AG04450 (cell line): ENCODE measurements at places on chromosomes 1 and 21. TPM values are rescaled to one million over a fixed set of nuclear protein-coding genes. Genes with fewer than 3 reads are reported as not detected.

DNA sequence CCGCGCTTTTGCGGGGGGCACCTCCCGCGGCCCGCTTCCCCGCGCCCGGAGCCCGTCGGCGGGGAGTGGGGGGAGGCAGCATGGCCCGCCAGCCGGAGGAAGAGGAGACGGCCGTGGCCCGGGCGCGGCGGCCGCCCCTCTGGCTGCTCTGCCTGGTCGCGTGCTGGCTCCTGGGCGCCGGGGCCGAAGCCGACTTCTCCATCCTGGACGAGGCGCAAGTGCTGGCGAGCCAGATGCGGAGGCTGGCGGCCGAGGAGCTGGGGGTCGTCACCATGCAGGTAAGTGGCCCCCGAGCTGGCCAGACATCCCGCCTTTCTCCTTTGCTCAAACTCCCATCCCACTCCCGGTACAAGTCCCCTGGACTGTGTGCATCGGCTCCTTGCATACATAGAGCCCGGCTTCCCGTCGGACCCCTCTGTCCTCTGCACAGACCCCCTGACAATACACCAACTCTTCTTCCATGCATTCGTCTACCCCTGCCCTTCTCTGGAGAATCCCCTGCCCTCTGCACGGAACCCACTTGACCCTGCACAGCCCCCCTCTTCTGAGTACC is 812 bp downstream of the CACHD1 start:
- no peak for DNase-seq

GRCh38 chr1:89918127-89918793 is 76.7 kb upstream of the ZNF326 start:
- DNase-seq: no peak

DNA sequence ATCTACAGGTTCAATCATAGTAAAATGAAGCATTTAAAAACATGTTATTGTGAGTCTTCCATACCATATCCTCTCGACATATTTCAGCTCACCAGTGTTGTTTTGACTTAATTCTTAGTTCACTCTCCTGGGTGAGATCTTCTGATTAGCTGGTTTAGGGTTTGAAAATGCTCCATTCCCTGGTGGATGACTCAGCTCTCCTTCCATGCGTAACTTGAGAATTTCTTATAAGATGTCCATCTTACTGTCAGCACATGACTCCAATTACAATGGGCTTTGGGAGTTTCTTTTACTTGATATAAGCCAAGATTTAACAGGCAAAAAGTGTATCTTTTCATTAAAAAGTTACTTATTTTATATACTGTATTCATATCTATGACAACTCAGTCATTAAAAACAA is 476.5 kb downstream of the BRINP3 start:
- no peak for DNase-seq

- no peak for DNase-seq
Measured at GRCh38 chr1:38272515-38272914, 225.9 kb upstream of the POU3F1 start.

ZNF593OS gene
- polyA plus RNA-seq: not detected in 2 replicates

DNA sequence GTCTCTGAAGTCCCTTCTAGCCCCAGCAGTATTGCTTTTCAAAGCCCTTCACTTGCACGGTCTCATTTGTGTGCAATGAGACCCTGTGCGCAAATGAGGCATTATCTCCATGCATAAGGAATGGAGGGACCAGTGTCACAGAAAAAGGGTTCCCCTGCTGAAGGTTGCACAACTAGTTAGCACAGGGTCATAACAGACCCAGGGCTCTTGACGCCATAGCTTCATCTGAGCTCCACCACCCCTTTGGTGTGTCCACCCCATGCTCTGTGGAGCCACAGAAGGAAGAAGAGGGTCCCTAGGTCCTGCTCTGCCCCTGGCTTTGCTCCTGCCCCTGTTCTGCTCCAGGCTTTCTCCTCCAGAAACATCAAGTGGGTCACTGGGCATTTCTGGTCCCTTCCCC is 12.6 kb downstream of the SH2D2A start:
- DNase-seq: no peak

- DNase-seq: no peak
Measured at GRCh38 chr1:11187000-11187399, 2.2 kb upstream of the ANGPTL7 start.

DNA sequence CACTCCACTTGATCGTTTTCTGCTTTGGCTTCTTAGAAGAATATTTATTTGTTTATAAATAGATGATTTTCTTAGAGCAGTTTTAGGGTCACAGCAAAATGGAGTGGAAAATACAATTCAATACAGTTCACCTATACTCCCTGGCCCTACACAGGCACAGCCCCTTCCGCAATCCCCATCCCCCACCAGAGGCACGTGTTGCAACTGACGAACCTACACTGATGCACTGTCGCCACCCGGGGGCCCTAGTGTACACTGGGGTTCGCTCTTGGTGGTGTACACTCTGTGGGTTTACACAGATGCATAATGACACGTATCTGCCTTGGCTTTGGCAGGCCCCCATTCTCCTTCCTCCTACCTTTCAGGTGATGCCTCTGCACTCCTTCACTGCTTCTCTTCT is 8.0 kb downstream of the ECHDC2 start:
- no peak for DNase-seq

- DNase-seq: no peak
Measured at GRCh38 chr1:160862203-160863060, at the start of gene CD244. Gene CD244, minus strand, starts transcription at chr1:160862887. Its CDS starts 210 bp downstream, at chr1:160862677.

PCNX2 gene
- polyA plus RNA-seq: 29.8 and 32.3 TPM in 2 replicates

DNA sequence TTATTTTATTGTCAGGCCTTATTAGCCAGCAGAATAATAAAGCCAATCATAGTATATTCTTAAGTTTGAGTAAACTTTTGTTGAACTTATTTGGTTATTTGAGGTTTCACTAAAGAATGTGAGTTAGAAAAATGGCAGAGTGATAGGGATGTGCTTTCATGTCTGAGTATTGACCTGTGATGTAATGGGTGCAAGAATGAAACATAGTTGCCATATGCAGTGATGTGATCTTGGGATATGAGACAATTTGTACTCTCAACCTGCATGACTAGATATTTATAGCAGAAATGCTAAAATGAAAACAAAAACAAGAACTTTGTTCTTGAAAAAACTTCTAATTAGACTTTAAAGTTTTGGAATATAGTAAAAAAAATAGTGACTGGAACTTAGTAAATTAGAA is 97.9 kb downstream of the DISP1 start:
- DNase-seq: no peak

DNA sequence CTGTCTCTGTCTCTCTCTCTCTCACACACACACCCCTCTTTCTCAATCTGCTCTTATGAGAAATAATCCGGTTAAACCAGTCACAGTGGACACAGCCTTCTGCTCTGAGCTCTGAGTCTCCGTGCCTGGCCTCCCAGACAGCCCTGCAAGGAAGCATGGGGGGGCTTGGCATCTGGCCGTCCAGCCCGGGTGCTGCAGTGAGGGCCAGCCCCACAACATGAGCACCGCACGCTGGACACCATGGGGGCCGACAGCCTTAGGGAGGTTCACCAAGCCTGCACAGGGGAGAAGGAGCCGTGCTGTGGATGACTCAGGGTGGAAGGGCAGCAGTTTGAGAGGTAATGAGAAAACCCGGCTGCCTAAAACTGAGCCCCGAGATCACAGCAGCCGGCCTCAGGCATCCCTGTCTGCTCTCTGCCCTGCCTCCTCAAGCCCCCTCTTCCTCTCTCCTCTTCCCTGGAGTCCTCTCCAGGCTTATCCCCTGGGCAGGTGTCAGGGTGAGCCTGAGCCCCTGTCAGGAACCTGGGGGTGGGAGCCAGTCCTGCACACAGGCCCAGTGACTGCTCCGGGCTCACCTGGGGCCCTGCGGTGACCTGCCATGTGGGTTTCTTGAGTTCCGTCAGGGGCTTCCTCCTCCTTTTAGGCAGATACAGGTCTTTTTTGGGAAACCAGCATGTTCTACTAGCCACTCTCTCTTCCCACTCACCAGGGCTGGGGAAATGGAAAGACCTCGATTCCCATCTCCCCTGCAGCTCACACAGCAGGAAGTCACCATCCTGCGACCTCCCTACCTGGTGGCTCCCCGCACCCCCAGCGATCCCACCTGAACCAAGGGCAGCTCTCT is 92.8 kb downstream of the ITPKB start:
- no peak for DNase-seq

- no peak for DNase-seq
Measured at GRCh38 chr1:182615468-182616129, 11.4 kb upstream of the RGS16 start.

NLRP3 gene
- polyA plus RNA-seq: 0.06 and 0.09 TPM in 2 replicates

TCP10L gene
- 0.12 and 0.19 TPM in 2 replicates for polyA plus RNA-seq

DNA sequence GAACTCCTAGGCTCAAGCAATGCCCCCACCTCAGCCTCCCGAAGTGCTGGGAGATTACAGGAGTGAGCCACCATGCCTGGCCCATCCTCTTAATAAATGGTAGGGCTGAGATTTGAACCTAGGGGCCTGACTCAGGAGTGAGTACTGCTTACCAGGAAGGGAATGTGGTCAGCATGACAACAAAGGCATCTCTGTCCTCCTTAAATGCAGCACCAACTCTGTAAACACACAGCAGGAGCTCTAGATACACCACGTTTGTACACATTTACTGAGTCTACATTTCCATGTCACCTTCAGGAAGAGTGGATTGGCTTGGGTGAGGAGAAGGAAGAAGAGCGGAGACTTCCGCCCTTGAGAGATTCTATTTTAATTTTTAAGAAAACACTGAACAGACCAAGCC is 38.5 kb downstream of the HIVEP3 start:
- no peak for DNase-seq

TGFB2 gene
- 10.2 and 14.8 TPM in 2 replicates for polyA plus RNA-seq

CLDN17 gene
- not detected in 2 replicates for polyA plus RNA-seq

USH2A gene
- 0.01 TPM in 2 replicates for polyA plus RNA-seq

DNA sequence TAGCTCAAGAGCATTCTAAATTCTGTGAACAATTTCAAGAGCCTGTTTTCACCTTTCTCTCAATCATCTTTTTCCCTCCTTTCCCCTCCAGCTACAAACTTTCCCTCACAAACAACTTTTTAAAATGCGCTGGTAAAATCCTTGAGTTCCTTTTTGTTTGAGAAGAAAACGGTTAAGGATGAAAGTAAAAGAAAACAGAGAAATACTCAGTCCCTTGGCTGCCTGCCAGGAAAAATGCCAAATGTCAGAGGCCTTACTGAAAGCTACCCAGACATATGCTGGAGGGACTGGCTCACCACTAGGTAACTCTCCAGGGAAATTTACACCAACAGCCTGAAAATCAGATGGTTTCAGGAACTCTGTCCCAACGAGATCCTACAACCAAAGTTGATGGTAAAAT is 11.0 kb upstream of the SERBP1 start:
- no peak for DNase-seq

CD5L gene
- not detected in 2 replicates for polyA plus RNA-seq

GRCh38 chr1:56424744-56425493 is 154.4 kb downstream of the PLPP3 start:
- peak; percentile 27 for DNase-seq

DNA sequence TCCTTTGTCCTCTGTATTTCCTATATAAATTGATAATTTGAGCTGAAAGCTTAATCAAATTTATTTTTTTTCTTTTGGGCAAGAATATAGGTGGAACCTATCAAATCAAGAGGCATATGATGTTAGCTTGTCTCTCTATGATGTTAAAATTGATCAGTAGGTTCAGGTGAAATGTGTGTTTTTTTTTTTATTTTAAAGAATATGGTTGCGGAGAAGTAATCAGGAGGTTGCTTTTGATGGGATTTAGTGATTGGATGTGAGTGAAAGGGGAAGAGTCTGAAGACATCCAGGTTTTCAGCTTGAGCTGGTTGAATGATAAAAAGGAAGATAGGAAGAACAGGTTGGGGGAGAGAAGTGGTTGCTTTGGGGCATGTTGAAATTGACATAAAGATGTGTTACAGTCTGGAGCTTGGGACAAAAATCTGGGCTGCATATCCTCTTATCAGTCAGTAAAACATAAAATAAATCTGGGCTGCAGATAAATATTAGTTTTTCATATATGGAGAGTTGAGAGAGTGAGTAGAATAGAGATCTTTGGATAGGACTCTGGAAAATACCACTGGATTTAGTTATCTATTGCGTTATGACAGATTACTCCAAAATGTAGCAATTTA is 5.1 kb downstream of the OSBPL9 start:
- no peak for DNase-seq

GRCh38 chr1:154767315-154768240 is 102.5 kb downstream of the KCNN3 start:
- no peak for DNase-seq

- DNase-seq: no peak
Measured at GRCh38 chr1:25806418-25806817, 6.4 kb downstream of the SELENON start.

- DNase-seq: no peak
Measured at GRCh38 chr1:170145770-170146676, at the start of gene NTMT2. Gene NTMT2, plus strand, starts transcription at chr1:170145959. Its CDS starts 149 bp downstream, at chr1:170146108.

GRCh38 chr1:106223213-106223612 is 833.3 kb upstream of the PRMT6 start:
- DNase-seq: no peak

DNA sequence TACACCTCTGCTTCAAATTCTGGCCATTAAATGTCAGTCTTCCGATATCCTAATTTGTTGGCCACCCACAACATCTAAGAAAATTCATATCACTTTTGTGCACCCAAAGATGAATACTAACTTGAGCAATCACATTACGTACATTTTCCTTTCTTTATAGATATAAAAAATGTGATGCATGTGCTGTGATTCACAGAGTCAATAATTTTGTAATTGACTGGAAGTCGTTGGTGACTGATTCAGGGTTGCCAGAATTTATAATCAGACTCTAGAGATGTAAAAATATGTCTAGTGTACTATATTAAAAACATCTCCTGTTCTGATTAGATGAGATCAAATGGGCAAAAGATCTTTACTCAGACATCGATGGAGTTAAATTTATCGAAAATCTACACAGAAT is 150.0 kb upstream of the KCTD3 start:
- DNase-seq: no peak

DNA sequence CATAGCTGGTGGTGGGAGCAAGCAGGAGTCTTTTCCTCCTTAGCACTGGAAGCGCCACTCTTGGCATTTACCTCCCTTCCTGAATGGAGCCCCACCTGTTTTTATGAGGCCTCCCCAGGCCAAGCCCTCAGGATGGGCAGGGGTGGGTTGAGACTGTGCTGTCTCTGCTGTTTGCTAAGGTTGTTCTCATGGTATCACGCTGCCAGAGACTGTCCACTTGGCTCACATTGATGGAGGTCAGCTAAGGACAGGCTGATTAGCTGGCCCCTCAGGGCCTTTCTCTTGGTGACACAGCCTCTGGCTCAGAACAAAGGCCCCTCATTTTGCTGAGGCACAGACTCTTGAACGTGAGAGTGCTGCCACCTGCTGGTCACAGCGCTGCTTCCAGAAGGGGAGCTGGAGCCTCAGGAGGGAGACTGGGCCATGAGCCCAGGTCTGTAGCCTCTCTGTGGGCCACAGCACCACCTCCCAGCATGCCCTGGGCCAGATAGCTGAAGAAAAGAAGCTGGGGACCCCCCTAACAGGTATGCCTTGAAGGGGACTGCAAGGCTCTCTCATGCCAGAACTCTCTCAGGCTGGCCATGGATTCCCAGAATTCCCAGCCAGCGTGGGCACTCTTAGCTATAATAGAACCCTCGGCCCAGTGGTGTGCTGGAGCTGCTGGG is 85.6 kb downstream of the CD58 start:
- peak; percentile 56 for DNase-seq
